ENCODE measurements at places on chromosomes 5 and 9.
A peak's percentile ranks its signal among the peaks of the same experiment; 100 is the strongest.

GRCh38 chr5:172743112-172743959, 27.7 kb downstream of the DUSP1 start:
- DNase-seq, result no peak

- peak; percentile 27 for DNase-seq
Observed at GRCh38 chr5:57175551-57176309, 1.9 kb downstream of the GPBP1 start.

GRCh38 chr5:163106098-163106497, 331.3 kb upstream of the CCNG1 start:
- DNase-seq, result no peak

GRCh38 chr9:34079181-34079580, 30.5 kb upstream of the UBAP2 start:
- DNase-seq, result no peak

- no peak for DNase-seq
Observed at GRCh38 chr5:30574761-30575160, 618.7 kb upstream of the CDH6 start.

DNA sequence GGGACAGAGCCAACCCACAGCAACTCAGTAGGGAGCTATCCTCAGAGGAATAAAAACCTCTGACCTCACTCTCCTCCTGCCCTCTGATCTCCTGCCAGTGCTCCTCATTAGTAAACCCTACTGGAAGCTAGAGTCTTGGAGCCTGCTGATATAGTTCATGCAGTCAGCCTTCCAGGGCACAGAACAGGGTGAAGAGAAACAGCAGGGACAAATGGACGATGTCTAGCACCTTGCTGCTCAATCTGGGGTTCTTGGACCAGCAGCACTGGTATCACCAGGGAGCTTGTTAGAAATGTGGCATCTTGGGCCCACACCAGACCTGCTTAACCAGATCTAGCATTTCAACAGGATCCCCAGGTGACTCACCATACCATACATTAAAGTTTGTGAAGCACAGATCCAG, 5.5 kb upstream of the GALNT12 start:
- DNase-seq, result no peak

DNA sequence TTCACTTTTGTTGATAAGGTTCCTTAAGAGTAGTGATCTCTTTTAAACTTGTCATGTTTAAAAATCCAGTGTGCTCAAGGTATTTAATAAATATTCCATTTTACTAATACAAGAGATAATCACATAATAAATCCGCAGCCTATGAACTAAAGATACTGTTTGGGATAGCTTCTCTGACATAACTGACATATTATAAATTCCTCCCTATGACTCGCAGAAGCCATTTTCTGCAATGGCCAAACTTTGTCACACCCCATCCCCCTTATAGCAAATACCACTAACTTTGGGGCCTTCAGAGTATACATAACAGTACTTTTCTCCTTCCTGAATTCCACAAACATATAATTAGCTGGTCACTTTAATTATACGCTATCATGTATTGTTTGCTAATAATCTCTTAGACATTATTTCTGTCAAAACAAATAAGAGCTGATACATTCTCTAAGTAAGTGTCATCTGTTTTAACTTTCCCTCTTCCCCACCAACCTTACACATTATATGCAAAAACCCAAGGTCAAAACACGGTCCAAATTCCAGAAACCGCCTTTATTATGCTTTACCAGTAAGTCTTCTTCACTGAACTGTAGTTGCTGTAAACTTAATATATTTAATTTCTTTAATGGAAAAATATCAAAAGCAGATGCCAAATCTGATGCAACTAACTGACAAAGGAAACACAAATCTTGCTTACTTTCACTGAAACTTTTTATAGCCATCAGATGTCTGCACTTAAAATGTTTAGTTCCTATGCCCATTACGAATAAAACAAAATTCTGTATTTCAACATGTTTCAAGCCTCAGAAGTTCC, 971 bp downstream of the TMEM267 start:
- DNase-seq, result no peak

DNA sequence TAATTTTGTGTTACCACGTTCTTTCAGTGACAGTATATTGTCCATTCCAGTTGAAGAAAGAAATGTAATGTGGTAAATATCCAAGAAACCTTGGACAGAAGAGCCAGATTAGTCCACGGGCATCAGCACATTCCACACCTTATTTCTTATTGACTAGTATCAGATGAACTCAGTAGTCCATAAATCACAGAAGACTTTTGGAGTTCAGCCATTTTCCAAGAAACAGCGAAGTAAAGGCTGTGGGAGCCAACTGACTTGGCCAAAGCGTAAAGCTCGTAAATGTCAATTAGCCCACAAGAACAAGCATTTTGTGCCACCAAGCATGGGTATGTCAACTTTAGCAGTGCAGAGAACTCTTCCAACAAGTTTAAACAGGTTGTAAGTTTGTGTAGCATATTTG, 60.2 kb upstream of the STARD4 start:
- no peak for DNase-seq

DNA sequence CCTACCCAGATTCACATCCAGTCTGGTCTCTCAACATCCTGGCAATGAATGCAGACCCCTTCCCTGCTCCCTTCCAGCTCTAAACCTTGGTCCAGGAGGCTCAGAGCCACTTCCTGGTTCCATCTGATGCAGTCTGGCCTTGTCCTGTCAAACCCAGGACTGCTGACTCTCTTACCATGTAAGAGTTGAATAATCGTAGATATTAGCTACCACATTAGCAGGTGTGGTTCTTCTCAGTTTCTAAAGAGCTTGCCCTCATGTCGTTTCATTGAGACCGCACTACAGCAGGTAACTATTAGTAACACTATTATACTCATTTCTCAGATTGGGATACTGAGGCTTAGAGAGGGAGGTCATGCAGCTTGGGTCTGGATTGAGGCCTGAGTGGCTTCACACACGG, 133.3 kb downstream of the BOD1 start:
- DNase-seq, result no peak

GRCh38 chr5:147485046-147485445, 24.8 kb downstream of the DPYSL3 start:
- DNase-seq, result no peak

DNA sequence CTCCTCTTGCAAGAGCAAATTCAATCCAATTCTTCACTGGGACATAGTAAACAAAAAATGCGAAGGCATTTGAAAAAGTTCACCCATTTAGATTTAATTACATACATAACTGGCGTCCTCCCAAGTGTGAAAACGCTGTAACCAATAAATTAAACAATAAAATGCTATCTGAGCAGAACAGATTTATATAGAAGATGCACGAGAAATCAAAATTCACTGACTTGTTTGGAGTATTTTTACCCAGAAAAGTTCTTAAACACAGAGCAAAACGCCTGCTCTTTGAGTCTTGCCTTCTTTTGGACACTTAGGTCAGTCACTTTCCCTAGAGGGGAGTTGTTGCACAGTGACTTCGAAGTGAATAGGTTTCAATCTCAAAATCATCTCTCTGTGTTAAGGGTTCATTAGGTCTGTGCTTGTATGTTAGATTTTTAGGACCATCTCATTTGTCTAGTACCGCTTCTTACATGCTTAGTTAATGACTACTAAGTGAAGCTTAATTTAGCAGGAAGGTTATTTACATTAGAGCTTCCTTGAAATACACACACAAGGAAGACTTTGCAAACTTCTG, 1.9 kb downstream of the ALDH1A1 start:
- DNase-seq, result no peak
